ENCODE measurements at places on chromosomes 2 and 18. TPM values are rescaled to one million over a fixed set of nuclear protein-coding genes. Genes with fewer than 3 reads are reported as not detected.

The IL1R1 gene
- 142 TPM for total RNA-seq

GRCh38 chr2:134667081-134667480 lies 51.7 kb downstream of the TMEM163 start:
- no peaks in the 10 kb centered on the region for H3K36me3 ChIP-seq
- no peak for DNase-seq
- peak overlapping the region; percentile 57 for H3K27ac ChIP-seq
- no peak overlapping the region for H3K4me3 ChIP-seq

- no peaks in the 10 kb centered on the region for H3K4me1 ChIP-seq
- H3K4me3 ChIP-seq, result no peak overlapping the region
- H3K27ac ChIP-seq, result no peak overlapping the region
- no peaks in the 10 kb centered on the region for H3K27me3 ChIP-seq
- H3K36me3 ChIP-seq, result no peaks in the 10 kb centered on the region
Measured at GRCh38 chr2:99278793-99279291, 22.2 kb downstream of the LYG1 start.

The HNRNPA3 gene
- 151 TPM for total RNA-seq

The C2orf78 gene
- not detected for total RNA-seq

The ALK gene
- total RNA-seq, result 0.65 TPM

- no peaks in the 10 kb centered on the region for H3K36me3 ChIP-seq
- H3K4me1 ChIP-seq, result no peaks in the 10 kb centered on the region
- H3K27ac ChIP-seq, result no peak overlapping the region
- no peak for DNase-seq
- no peak overlapping the region for H3K4me3 ChIP-seq
Measured at GRCh38 chr18:53567929-53568574, 656.4 kb downstream of the MBD2 start.

The DNAJC10 gene
- 120 TPM for total RNA-seq

The ALPP gene
- 14.1 TPM for total RNA-seq

DNA sequence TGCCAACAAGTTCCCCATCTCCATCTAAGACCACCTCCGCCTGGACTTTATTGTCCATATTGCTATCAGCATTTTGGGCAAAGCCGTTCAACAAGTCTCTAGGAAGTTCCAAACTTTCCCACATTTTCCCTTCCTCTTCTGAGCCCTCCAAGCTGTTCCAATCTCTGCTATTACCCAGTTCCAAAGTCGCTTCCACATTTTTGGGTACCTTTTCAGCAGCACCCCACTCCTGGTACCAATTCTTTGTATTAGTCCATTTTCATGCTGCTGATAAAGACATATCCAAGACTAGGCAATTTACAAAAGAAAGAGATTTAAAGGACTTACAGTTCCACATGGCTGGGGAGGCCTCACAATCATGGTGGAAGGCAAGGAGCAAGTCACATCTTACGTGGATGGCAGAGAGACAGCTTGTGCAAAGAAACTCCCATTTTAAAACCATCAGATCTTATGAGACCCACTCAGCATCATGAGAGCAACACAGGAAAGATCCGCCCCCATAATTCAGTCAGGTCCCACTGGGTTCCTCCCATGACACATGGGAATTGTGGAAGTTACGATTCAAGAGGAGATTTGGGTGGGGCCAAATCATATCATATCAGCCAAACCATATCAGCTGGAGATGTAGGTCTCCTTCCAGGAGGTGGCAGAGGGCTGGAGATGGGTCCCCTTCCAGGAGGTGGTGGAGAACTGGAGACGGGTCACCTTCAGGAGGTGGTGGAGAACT lies 19.8 kb upstream of the TXNDC2 start:
- DNase-seq, result no peak
- H3K4me1 ChIP-seq, result no peaks in the 10 kb centered on the region
- no peaks in the 10 kb centered on the region for H3K36me3 ChIP-seq

DNA sequence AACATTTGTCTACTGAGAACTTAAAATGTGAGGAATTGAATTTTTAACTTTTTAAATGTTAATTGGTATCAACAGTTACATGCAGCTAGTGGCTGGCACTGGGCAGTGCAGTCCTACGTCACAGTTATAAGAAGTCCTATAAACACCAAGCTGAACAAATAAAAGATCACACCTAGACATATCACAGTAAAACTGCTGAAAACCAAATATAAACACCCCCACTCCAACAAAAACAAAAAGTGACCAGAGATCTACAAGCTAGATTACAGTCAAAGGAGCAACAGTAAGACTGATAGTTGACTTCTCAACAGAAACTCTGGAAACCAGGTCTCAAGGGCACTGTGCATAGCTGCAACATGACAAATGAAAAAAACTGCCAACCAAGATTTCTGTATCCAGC lies 19.4 kb downstream of the TLK1 start:
- no peak overlapping the region for H3K4me3 ChIP-seq
- H3K27me3 ChIP-seq, result no peaks in the 10 kb centered on the region
- peaks cover 3% of the 10 kb centered on the region for H3K4me1 ChIP-seq
- no peak for DNase-seq
- H3K36me3 ChIP-seq, result no peaks in the 10 kb centered on the region

GRCh38 chr2:187477051-187477450 lies 29.0 kb upstream of the CALCRL start:
- H3K27me3 ChIP-seq, result no peaks in the 10 kb centered on the region
- no peak overlapping the region for H3K4me3 ChIP-seq
- H3K4me1 ChIP-seq, result peaks cover 7% of the 10 kb centered on the region
- peaks cover 20% of the 10 kb centered on the region for H3K36me3 ChIP-seq

DNA sequence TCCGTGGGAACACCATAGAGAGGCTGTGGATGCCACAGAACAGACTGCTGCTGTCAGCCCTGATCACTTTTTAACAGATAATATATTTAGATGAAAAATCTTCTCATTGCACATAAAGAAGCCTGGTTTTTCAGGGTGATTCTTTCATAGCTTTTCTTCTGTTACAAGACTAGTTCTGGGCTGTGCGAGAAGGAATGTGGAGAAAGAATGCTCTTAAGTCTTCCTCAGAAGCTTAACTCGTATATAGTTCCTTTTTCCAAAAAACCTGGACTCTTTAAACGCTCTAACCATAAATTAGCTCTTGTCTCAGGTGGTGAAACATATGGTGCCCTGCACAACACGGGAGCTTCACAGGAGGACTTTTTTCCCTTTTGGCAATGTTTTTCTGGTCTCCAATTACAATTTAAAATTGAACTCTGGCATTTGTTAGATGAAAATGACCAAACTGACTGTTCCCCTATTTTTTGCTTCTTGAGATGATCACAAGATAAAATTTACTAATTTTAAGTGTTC lies 125.9 kb upstream of the SMAD7 start:
- no peaks in the 10 kb centered on the region for H3K27me3 ChIP-seq
- H3K4me1 ChIP-seq, result peaks cover 6% of the 10 kb centered on the region
- H3K36me3 ChIP-seq, result no peaks in the 10 kb centered on the region
- no peak overlapping the region for H3K27ac ChIP-seq

GRCh38 chr2:79855264-79856006 lies 342.6 kb downstream of the CTNNA2 start:
- no peaks in the 10 kb centered on the region for H3K27me3 ChIP-seq
- no peaks in the 10 kb centered on the region for H3K36me3 ChIP-seq
- H3K4me3 ChIP-seq, result no peak overlapping the region
- DNase-seq, result no peak

DNA sequence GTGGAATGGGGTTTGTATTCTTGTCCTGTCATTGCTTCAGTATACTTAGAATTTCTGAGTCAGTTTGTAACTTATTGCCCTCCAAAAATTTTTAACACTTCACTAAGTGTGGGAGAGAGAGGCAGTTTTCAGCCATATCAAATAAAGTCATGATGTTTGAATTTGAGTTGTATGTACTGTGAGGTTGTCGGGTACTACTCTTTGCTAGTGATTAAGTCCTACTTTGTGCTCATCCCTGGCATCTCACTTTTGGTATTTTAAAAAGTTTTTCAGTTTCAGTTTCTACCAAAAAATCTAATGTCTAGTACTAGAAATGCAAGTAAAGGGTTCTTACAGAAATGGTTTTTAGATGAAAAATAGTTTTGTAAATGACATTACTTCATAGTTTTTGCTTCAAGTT lies 40.7 kb downstream of the EIF5B start:
- H3K27ac ChIP-seq, result no peak overlapping the region
- H3K4me1 ChIP-seq, result no peaks in the 10 kb centered on the region
- H3K4me3 ChIP-seq, result no peak overlapping the region
- H3K36me3 ChIP-seq, result no peaks in the 10 kb centered on the region

DNA sequence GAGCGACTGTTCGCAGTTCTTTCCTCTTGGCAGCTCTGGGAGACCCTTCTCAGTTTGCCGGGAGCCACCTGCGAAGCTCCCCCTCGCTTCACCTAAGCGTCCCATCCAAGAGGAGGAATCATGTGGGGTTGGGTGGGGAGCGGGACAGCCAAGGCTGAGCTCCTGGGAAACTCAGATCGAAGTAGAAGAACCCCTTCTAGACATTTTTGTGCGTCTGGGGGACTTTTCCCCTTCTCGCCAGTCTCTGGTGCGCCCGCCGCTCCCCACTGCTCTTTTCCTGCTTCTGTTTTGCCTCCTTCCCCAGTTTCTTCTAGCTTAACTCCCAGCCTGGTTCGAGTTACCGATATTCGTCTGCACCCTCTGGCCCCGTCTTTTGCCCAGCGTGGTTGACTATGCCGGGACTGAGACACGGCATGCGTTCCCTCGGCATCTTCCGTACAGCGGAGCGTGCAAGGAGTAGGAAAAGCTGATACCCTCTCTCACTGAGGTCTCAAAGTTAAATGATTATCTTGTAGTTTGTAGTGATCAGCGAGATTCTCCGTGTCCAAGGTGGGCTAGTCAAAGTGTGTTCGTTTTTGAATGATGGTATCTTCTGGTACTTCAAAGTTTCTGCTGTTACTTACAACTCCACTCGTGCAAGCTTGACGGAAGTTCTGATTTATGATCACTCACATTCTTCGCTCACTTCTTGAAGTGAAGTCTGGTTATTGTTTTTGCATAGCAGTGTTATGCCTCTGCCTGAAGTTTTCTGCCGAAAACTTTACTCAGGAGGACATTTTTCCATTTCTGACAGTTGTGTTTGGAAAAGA lies 664 bp downstream of the CAMKMT start:
- no peaks in the 10 kb centered on the region for H3K27me3 ChIP-seq
- H3K27ac ChIP-seq, result peak overlapping the region; percentile 97
- peak overlapping the region; percentile 95 for H3K4me3 ChIP-seq
- peaks cover 42% of the 10 kb centered on the region for H3K4me1 ChIP-seq
- H3K36me3 ChIP-seq, result no peaks in the 10 kb centered on the region

- H3K27me3 ChIP-seq, result no peaks in the 10 kb centered on the region
- no peaks in the 10 kb centered on the region for H3K4me1 ChIP-seq
- H3K4me3 ChIP-seq, result no peak overlapping the region
- H3K36me3 ChIP-seq, result no peaks in the 10 kb centered on the region
- no peak overlapping the region for H3K27ac ChIP-seq
- no peak for DNase-seq
Measured at GRCh38 chr2:201378496-201379397, 21.6 kb upstream of the FLACC1 start.

DNA sequence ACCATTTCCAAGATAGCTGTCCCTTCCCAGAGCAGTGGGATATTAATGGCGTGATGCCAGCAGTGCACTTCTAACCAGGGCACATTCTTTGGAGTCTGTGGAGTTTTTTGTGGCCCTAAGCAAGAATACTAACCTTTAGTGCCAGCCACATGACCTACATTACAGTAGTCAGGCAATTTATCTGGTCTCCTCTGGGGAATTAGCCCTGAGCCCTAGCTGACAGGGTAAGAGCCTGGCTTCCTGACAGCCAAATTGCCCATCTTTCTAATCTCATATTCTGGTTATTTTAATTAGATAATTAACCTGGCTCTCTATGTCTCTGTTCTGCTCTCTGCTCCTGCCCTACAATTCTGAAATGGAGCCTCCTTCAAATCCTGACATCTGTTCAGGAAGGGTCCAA lies 5.2 kb downstream of the PFN4 start:
- no peak overlapping the region for H3K4me3 ChIP-seq
- no peaks in the 10 kb centered on the region for H3K27me3 ChIP-seq
- H3K4me1 ChIP-seq, result no peaks in the 10 kb centered on the region

GRCh38 chr2:430291-431040 lies 142.6 kb upstream of the ALKAL2 start:
- no peak for DNase-seq
- H3K36me3 ChIP-seq, result no peaks in the 10 kb centered on the region
- H3K27me3 ChIP-seq, result no peaks in the 10 kb centered on the region
- H3K4me1 ChIP-seq, result no peaks in the 10 kb centered on the region
- no peak overlapping the region for H3K27ac ChIP-seq
- no peak overlapping the region for H3K4me3 ChIP-seq

The KLHL29 gene
- 9.5 TPM for total RNA-seq

The CHRND gene
- total RNA-seq, result not detected

DNA sequence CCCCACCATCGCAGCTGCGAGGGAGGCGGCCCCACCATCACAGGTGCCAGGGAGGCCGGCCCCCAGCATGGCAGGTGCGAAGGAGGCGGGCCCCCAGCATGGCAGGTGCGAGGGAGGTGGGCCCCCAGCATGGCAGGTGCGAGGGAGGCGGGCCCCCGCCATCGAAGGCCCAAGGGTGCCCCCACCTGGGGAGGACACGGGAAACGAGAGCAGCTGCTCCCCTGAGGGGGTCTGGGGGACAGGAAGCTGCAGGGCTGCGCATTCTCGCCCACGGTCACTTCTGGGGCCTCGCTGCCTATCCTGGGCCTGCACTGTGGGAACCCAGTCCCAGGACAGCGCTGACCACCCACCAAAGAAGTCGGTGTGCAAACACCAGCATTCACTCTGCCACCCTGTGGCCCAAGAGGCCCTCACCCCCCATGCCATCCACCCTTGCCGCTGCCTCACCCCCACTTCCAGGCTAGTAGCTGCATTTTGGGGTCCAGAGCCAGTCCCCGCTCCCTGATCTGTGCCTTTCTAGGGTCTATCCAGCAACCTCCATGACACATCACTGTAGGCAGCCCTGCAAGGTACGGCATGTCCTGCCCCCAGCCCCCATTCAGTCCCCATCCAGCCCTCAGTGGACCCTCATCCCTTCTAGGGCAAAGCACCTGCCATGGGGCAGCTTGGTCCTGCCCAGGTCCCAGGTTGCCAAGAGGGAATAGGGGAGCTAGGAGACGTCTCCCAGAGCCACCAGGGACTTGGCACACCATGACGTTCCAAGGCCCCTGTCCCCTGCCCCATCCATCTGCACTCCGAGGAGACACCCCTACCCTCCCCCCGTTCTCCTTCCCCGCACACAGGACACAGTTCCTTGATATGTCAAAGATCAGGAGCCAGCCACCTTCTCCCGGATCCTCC lies 24.0 kb upstream of the GPC1 start:
- H3K4me1 ChIP-seq, result no peaks in the 10 kb centered on the region
- peaks cover 22% of the 10 kb centered on the region for H3K27me3 ChIP-seq
- H3K36me3 ChIP-seq, result no peaks in the 10 kb centered on the region
- H3K4me3 ChIP-seq, result no peak overlapping the region
- peak; percentile 23 for DNase-seq

DNA sequence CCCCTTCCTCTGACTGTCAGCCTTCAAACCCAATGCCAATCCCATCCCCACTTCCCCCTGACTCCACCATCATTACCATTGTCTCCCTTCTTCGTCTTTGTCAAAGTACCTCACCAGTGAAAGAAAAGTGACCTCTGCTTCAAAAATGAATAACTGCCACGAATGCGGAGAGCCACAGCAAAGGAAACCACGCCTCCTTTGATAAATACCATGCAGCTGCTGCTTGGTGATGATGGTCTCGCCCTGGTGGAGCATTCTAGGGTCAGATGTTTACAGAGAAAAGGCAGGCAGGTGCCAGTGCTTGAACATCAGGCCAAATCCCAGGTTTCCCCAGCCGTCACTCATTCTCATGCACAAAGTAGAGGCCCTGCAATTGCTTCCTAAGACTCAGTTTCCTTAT lies 162.2 kb downstream of the BCL11A start:
- no peak overlapping the region for H3K4me3 ChIP-seq
- H3K4me1 ChIP-seq, result peaks cover 2% of the 10 kb centered on the region
- DNase-seq, result no peak
- H3K27me3 ChIP-seq, result no peaks in the 10 kb centered on the region

All from left lung (tissue), 14 donors.